ENCODE measurements at places on chromosomes 11 and 22. TPM values are rescaled to one million over a fixed set of nuclear protein-coding genes. Genes with fewer than 3 reads are reported as not detected.

Gene SLC35F2
- 1.5 TPM for total RNA-seq

Gene MRE11
- total RNA-seq: 8.7 TPM

Gene TBX10
- not detected for total RNA-seq

Gene CARD18
- total RNA-seq: not detected

Gene PLET1
- not detected for total RNA-seq

Gene EHF
- total RNA-seq: 0.08 TPM

Gene NUDT8
- total RNA-seq: 31.4 TPM

Gene TMEM191C
- 1.7 TPM for total RNA-seq

Gene C11orf42
- total RNA-seq: not detected

Gene EML3
- total RNA-seq: 29.6 TPM

Gene TSPAN32
- total RNA-seq: 26.2 TPM

Gene YAP1
- total RNA-seq: 74.9 TPM

Gene CYP2D6
- total RNA-seq: 0.35 TPM

Gene OR51B5
- total RNA-seq: not detected

Gene OR52K1
- not detected for total RNA-seq

Gene KCNJ4
- 67.8 TPM for total RNA-seq

Gene OR52H1
- not detected for total RNA-seq

Gene MS4A18
- not detected for total RNA-seq

Gene VPREB3
- 2.1 TPM for total RNA-seq

Gene SLC22A12
- not detected for total RNA-seq

Gene PIH1D2
- 2.0 TPM for total RNA-seq

Gene OTOG
- not detected for total RNA-seq

Gene FGF4
- not detected for total RNA-seq

Gene PRPF19
- 32.5 TPM for total RNA-seq
